Activated CD4-positive, alpha-beta T cell treated with anti-CD3 and anti-CD28 coated beads for 36 hours (primary cell): ENCODE measurements at places on chromosomes 4 and X. TPM values are rescaled to one million over a fixed set of nuclear protein-coding genes. Genes with fewer than 3 reads are reported as not detected.

Gene TBC1D8B
- 0.82 TPM for total RNA-seq

Gene NLRP2B
- not detected for total RNA-seq

Gene GNL3L
- 62.5 TPM for total RNA-seq

- H3K27ac ChIP-seq = no peak overlapping the region
- DNase-seq = no peak
- peaks cover 10% of the 10 kb centered on the region for H3K36me3 ChIP-seq
- no peak overlapping the region for H3K4me3 ChIP-seq
Measured at GRCh38 chr4:94577136-94577535, 125.4 kb downstream of the PDLIM5 start.

- peaks cover 35% of the 10 kb centered on the region for H3K4me1 ChIP-seq
- peak; percentile 60 for DNase-seq
- peak overlapping the region; percentile 94 for H3K27ac ChIP-seq
- H3K4me3 ChIP-seq = peak overlapping the region; percentile 84
Measured at GRCh38 chr4:37685161-37685822, 884 bp downstream of the RELL1 start.

- H3K4me3 ChIP-seq = peak overlapping the region; percentile 76
- no peaks in the 10 kb centered on the region for H3K27me3 ChIP-seq
Measured at GRCh38 chrX:38560776-38561125, 591 bp upstream of the TSPAN7 start.

- H3K27ac ChIP-seq = no peak overlapping the region
- peaks cover 21% of the 10 kb centered on the region for H3K36me3 ChIP-seq
- H3K27me3 ChIP-seq = no peaks in the 10 kb centered on the region
- peaks cover 10% of the 10 kb centered on the region for H3K4me1 ChIP-seq
Measured at GRCh38 chrX:134377537-134377936, 82.4 kb upstream of the HPRT1 start.

DNA sequence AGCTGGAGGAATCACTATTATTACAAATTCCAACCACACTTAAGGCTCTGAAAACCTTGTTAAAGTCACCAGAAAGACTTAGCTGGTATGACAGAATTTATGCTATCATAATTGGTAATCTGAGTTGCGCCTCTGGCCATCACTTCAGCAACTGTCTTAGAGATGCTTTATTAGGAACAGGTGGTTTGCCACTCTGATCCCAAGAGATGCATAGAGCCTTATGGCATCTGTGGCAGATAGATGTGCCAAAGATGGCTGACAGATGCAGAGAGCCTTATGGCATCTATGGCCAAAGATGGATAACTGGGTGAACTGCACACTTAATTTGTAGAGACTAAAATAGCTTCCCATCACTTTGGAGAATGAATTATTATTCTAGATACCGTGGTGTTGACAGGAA is 32.3 kb upstream of the PLAC8 start:
- no peak overlapping the region for H3K4me3 ChIP-seq
- no peak overlapping the region for H3K27ac ChIP-seq
- H3K27me3 ChIP-seq = no peaks in the 10 kb centered on the region
- DNase-seq = no peak
- H3K36me3 ChIP-seq = peaks cover 3% of the 10 kb centered on the region

- DNase-seq = no peak
- H3K4me1 ChIP-seq = peaks cover 15% of the 10 kb centered on the region
- no peaks in the 10 kb centered on the region for H3K27me3 ChIP-seq
- peaks cover 38% of the 10 kb centered on the region for H3K36me3 ChIP-seq
- H3K27ac ChIP-seq = peak overlapping the region; percentile 82
Measured at GRCh38 chrX:77527233-77528001, 80.2 kb downstream of the FGF16 start.

- no peak overlapping the region for H3K27ac ChIP-seq
- no peak overlapping the region for H3K4me3 ChIP-seq
- H3K27me3 ChIP-seq = peaks cover 11% of the 10 kb centered on the region
- no peak for DNase-seq
- no peaks in the 10 kb centered on the region for H3K36me3 ChIP-seq
Measured at GRCh38 chr4:14659286-14659685, 343.0 kb upstream of the CPEB2 start.

DNA sequence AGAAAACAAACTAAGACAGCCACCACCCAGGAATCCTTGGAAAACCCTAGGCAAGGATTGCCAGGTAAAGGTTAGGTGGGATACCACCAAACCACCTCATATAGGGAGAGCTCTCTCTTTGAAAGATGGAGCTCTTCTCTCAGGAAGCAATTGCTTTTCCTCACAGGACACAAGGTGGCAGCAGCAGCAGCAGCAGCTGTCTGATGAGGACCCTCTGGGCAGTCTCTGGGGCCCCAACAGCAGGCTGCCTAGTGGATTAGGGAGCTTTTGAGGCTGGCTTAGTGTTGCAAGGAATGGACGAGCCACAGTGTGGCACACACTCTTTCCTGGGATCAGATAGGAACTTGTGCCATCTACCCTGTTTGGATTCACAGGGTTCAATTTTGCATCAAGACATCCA is 41.4 kb upstream of the CHRDL1 start:
- H3K4me3 ChIP-seq = no peak overlapping the region
- H3K27me3 ChIP-seq = no peaks in the 10 kb centered on the region
- no peak for DNase-seq
- no peaks in the 10 kb centered on the region for H3K36me3 ChIP-seq
- H3K4me1 ChIP-seq = no peaks in the 10 kb centered on the region

DNA sequence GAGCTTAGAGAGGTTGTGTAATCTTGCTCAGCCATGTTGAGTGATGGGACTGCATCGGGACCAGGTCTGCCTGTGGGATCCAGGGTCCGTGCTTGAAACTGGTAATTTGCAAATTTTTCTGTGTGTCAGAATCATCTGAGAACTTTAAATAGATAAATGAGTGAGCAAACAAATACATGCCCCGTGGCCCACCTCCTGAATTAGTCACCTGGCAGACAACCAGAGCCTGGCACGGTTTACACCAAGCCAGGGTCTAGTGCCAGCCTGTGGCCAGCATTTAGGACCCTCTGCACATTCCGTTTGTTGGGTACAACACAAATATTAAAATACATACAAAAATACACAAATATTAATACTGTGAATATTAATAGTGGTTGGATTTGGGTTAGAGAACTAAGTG is 90.6 kb upstream of the STOX2 start:
- H3K27ac ChIP-seq = no peak overlapping the region
- H3K4me1 ChIP-seq = no peaks in the 10 kb centered on the region
- H3K36me3 ChIP-seq = no peaks in the 10 kb centered on the region
- peaks cover 8% of the 10 kb centered on the region for H3K27me3 ChIP-seq
- DNase-seq = no peak

DNA sequence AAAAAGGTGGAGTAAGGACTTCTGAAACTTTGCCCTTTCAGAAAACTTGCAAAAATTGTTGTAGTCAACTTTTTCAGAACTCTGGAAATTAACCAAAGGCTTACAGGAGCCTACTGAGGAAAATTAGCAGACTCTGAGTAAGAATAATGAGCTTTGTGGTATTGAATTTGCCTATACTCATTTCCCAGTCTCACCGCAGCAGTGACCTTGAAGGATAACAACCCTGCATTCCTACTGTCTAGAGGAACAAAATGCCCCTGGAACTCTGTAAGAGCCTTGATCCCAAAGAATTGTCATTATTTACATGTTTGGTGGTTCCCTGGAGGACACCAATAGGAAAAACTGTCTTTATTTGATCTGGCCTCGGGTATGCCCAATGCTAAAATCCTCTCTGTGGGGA is 57.9 kb downstream of the MND1 start:
- no peak for DNase-seq
- no peak overlapping the region for H3K4me3 ChIP-seq
- no peaks in the 10 kb centered on the region for H3K27me3 ChIP-seq
- H3K4me1 ChIP-seq = peaks cover 18% of the 10 kb centered on the region

DNA sequence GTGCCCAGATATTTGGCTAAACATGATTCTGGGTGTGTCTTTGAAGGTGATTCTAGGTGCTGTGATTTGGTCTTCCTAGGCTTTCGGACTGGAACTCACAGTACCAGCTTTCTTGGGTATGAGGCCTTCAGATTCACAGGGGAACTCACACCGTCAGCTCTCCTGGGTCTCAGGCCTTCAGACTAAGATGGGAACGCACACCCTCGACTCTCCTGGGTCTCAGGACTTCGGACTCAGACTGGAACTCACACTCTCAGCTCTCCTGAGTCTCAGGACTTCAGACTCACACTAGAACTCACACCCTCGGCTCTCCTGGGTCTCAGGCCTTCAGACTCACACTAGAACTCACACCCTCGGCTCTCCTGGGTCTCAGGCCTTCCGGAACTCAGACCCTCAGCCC is 137.7 kb downstream of the CRLF2 start:
- peaks cover 6% of the 10 kb centered on the region for H3K27me3 ChIP-seq
- peaks cover 2% of the 10 kb centered on the region for H3K36me3 ChIP-seq
- no peak overlapping the region for H3K4me3 ChIP-seq
- peaks cover 5% of the 10 kb centered on the region for H3K4me1 ChIP-seq
- H3K27ac ChIP-seq = no peak overlapping the region

- H3K4me1 ChIP-seq = no peaks in the 10 kb centered on the region
- H3K27me3 ChIP-seq = peaks cover 4% of the 10 kb centered on the region
- no peak for DNase-seq
- H3K36me3 ChIP-seq = no peaks in the 10 kb centered on the region
- H3K4me3 ChIP-seq = no peak overlapping the region
Measured at GRCh38 chrX:118780509-118780908, 43.1 kb upstream of the ZCCHC12 start.
